ENCODE measurements at places on chromosomes 4 and X. TPM values are rescaled to one million over a fixed set of nuclear protein-coding genes. Genes with fewer than 3 reads are reported as not detected.

The SGMS2 gene
- total RNA-seq, result 14.2 TPM

The NEIL3 gene
- 0.17 TPM for total RNA-seq

The DCLK2 gene
- total RNA-seq, result 0.78 TPM

The RNF212 gene
- total RNA-seq, result 0.91 TPM

The C4orf54 gene
- 151 TPM for total RNA-seq

The NPFFR2 gene
- total RNA-seq, result not detected

The GPR50 gene
- total RNA-seq, result not detected

The CXCL1 gene
- total RNA-seq, result 0.99 TPM

DNA sequence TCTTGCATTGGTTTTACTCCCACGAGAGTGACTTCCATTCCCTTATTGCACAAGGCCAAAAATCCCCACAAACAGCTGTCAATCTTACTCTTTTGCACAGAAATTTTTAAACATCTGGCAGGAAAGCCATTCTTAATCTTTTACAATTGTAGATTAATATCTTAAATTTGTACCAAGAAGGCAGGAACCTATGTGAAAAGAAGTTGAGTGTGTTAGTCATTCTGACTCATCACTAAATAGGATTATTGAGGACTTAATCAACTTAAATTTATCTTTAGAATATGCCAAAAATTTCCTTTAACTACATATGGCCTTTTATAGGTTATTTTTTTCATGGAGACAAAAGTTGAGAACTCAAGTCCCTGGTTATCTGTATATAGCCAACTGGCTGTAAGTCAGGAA is 49.0 kb upstream of the VEGFC start:
- DNase-seq, result no peak

GRCh38 chrX:19867411-19867732 is 20.0 kb downstream of the SH3KBP1 start:
- DNase-seq, result no peak

DNA sequence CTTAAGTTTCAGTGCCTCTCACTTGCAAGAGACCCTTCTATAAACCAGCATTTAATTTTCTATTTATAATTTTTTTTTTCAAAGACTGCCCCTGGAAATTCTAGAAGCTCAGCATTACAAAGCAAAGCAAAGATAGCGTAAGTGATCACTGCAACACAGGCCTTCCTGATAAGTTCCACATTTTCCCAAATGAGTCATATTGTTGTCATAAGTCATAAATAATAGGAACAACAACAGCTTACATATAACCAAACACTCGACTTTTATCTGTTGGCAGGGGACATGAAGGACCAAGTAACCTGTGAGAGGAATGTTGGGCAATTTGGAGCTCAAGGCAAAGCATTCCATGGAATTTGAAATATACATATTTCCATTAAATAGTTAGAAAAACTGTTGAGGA is 815.5 kb downstream of the DMD start:
- DNase-seq, result no peak

- DNase-seq, result no peak
Observed at GRCh38 chr4:151721466-151721865, 39.3 kb downstream of the GATB start.

- no peak for DNase-seq
Observed at GRCh38 chr4:151681085-151681484, 79.7 kb downstream of the GATB start.

DNA sequence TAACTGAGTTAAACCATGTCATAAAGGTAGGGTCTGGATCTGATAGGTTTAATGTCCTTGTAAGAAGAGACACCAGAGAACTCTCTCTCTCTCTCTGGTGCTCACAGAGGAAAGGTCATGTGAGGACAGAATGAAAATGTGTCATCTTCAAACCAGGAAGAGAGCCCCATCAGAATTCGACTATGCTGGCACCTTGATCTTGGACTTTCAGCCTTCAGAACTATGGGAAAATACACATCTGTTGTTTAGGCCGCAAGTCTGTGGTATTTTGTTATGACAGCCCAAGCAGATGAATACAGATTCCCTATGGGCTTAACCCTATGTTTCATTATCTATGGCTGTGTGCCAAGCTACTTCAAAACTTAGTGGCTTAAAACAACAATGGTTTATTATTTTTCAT is 105.5 kb upstream of the DDIT4L start:
- DNase-seq, result no peak

DNA sequence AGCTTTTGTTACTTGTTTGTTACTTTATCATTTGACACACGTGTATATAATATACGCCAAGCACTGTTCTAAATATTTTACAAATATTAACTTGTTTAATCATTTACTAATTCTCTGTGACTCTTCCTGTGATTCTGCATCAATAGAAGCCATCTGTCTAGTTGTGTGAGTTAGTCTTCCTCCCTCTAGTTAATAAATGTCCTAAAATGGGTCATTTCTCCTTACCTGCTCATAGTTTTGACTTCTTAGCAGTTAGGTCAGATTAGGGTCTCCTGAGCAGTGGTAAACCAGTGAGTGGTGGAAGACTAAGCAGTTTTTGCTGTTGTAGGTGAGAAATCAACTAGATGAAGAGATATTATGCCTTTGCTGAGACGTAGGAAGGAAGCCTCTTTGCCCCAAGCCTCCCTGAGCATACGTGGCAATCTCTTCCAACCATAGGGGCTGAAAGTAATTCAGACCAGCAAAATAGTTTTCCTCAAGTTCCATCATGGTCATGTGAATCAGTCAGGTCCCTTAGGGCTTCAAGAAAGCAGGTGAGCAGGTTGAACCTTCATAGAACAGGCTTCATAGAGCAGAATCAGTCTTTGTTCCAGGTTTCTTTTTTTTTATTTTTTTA is 38.7 kb upstream of the THOC2 start:
- no peak for DNase-seq

GRCh38 chr4:153252122-153252521 is 47.9 kb downstream of the TRIM2 start:
- no peak for DNase-seq

DNA sequence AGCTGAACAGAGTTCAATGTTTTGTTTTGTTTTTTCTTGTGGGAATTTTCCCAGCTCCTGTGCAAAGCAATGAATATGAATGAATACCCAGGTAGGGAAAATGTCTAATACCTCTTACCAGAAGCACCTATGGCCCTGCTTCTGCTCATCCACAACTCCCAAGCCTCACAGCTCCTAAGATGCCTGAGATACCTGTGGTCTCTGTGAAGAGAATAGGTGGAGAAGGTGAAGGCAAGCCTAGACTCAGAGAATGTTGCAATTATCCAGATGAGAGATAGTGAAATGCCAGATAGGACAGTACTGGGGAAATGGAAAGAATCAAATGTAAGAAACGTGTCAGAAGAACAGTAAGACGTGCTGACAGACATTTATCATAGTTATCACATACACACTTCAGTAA is 70.2 kb upstream of the NOCT start:
- no peak for DNase-seq

DNA sequence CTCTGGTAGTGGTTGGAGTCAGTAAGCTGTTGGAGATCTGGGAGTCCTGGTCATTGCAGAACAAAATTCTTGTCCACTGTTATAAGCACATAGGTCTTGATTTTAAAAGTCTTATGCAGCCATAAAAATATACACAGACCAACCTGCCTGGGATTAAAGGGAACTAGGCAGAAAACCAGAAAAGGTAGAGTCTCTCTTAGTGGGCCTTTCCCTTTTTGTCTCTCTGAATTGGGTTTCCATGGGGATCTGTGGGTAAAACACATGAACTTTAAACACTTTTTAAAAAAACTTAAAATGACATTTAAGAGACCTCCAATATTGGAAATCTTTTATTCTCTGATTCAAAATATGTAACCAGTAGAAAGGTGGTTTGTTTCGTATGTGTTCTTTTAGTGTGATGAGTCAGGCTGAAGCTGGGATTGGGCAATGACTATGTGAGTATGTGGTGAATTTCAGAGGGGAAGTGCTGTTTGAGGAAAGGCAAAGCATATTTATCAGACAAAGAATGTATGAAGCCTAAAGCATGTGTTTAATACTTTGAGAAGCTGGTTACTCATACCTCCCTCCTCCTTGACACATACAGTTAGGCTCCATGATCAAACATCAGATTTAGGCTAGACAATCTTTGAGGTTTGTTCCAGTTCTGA is 29.6 kb downstream of the SLC16A2 start:
- DNase-seq, result no peak

DNA sequence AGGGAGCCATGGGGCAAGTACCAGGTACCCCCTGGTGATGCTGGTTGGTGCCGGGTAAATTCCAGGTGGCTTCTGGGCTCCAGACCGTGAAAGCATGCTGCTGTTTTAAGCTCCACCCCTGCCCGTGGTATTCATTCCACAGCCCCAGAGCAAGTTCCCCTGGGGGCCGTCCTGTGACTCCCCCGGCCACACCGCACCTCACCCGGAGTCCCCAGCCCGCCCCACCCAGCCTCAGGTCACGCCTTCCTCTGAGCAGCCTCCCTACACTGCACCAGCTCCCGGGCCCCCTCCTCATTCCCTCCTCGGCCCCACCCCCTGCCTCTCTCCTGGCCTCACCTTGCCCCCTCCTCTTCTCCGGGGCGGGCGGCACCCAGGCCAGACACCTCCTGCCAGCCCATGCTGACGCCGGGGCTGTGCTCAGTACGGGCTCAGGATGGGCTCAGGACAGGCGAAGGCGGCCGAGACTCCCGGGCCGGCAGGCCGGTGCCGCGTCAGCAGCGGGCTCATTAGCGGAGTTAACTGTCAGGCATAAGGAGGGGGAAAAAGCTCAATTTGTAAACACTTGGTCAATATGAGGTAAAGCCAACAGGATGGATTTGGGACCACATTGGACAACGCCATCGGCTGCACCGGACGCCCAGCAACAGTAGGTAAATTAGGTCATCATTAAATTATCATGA is 127.4 kb downstream of the FAM53A start:
- no peak for DNase-seq

GRCh38 chr4:82373486-82373815 is 340 bp downstream of the HNRNPD start:
- DNase-seq, result no peak

DNA sequence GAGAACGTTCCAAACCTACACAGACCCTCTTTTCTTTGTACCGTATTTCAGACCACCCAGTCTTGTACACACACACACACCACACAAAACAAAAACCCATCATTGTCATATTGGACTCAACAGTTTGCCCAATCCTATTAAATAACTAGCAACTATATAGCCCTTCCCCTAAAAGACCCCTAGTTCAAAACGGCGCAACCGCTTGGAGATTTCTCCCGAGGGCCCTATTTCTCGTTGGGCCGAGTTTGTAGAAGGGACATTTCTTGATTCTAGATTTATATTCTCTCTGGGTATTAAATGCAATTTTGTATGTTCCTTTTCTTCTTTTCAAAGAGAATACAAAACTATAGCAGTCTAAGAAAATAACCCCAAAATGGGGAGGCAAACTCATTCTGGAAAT is 547 bp upstream of the PDGFRA start:
- no peak for DNase-seq

- no peak for DNase-seq
Observed at GRCh38 chrX:38409289-38409688, 56.9 kb downstream of the OTC start.

DNA sequence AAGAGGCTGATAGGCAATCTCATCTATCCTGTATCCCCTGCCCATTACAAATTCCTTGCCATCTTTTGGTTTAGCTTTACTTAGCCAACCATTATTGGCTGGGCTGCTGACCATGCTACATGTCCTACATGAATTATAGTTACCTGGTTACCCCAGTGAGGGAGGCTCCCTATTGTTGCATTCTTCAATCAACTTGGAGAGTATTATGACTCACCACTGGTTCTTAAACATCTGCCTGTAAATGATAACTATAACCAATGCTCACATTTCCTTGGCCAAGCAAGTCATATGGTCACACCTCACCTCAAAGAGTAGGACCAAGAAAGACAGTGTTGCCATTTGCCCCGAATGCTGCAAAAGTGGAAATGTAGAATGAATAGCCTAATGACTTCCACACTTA is 297.6 kb downstream of the IL15 start:
- DNase-seq, result no peak

GRCh38 chr4:6309777-6310176 is 40.1 kb downstream of the WFS1 start:
- no peak for DNase-seq
